ENCODE measurements at places on chromosomes 12 and 14.

- DNase-seq, result peak; percentile 82
These were observed 115.2 kb downstream of the C12orf75 start for GRCh38 chr12:105445649-105446048.

GRCh38 chr14:20667957-20668356 lies 16.4 kb upstream of the RNASE4 start:
- no peak for DNase-seq

- no peak for DNase-seq
These were observed 74.9 kb downstream of the PPP2R5E start for GRCh38 chr14:63468294-63468693.

- DNase-seq, result no peak
These were observed 29.1 kb downstream of the CHST11 start for GRCh38 chr12:104485651-104486362.

GRCh38 chr14:65229748-65230728 lies 127.7 kb upstream of the MAX start:
- peak; percentile 42 for DNase-seq

DNA sequence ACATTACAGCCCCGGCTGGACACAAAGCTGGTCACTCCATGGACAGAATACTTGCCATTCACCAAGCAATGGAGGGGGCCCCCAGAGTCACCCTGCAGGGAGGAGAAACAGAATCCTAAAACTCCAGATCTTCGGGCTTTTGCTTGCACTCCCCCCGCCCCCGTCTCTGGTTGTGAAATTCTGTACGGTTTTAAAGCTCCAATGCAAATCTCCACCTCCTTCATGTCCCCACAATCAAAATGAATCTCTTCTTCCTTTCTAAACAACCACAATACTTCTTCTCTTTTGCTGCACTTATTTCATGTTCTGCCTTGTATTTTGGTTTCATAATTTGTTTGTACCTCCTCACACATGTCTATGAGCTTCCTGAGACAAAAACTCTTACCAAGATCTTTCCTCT lies 5.8 kb upstream of the BIN2 start:
- no peak for DNase-seq
